Naive thymus-derived CD8-positive, alpha-beta T cell (primary cell): ENCODE measurements at places on chromosomes 3 and 15. TPM values are rescaled to one million over a fixed set of nuclear protein-coding genes. Genes with fewer than 3 reads are reported as not detected.
A peak's percentile ranks its signal among the peaks of the same experiment; 100 is the strongest.

GRCh38 chr3:136270179-136270578 is 20.0 kb downstream of the PCCB start:
- no peaks in the 10 kb centered on the region for H3K27me3 ChIP-seq
- peaks cover 20% of the 10 kb centered on the region for H3K4me1 ChIP-seq
- DNase-seq: no peak
- H3K4me3 ChIP-seq: no peak overlapping the region
- H3K27ac ChIP-seq: no peak overlapping the region

Gene DUT
- total RNA-seq: 119 TPM

DNA sequence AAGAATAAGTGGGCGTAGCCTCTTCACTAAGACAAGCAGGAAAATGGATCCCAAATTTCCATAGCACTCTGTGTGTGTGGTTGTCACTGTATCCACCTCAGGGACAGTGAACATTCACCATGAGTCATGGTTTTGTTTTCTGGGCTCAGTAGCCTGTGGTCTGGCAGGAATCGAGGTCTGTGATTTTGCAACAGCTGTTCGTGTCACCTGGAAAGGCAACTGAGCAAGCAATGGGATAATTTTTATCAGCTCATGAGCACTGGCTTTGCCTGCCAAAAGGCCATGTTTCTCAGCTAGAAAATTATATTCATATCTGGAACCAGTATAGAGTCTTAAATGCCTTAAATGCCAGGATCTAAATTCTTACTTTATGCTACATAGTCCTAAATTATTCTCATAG is 60.9 kb downstream of the STRIT1 start:
- no peaks in the 10 kb centered on the region for H3K27me3 ChIP-seq
- no peaks in the 10 kb centered on the region for H3K4me1 ChIP-seq
- DNase-seq: no peak

Gene CPN2
- total RNA-seq: not detected

Gene EBLN2
- 8.7 TPM for total RNA-seq

GRCh38 chr3:188914552-188914951 is 257.2 kb upstream of the TPRG1 start:
- H3K36me3 ChIP-seq: no peaks in the 10 kb centered on the region
- H3K4me3 ChIP-seq: no peak overlapping the region
- DNase-seq: no peak
- no peaks in the 10 kb centered on the region for H3K27me3 ChIP-seq

GRCh38 chr3:24639481-24640329 is 145.1 kb upstream of the THRB start:
- no peak overlapping the region for H3K27ac ChIP-seq
- H3K27me3 ChIP-seq: no peaks in the 10 kb centered on the region
- DNase-seq: no peak
- H3K4me1 ChIP-seq: no peaks in the 10 kb centered on the region
- H3K36me3 ChIP-seq: no peaks in the 10 kb centered on the region
- H3K4me3 ChIP-seq: no peak overlapping the region

DNA sequence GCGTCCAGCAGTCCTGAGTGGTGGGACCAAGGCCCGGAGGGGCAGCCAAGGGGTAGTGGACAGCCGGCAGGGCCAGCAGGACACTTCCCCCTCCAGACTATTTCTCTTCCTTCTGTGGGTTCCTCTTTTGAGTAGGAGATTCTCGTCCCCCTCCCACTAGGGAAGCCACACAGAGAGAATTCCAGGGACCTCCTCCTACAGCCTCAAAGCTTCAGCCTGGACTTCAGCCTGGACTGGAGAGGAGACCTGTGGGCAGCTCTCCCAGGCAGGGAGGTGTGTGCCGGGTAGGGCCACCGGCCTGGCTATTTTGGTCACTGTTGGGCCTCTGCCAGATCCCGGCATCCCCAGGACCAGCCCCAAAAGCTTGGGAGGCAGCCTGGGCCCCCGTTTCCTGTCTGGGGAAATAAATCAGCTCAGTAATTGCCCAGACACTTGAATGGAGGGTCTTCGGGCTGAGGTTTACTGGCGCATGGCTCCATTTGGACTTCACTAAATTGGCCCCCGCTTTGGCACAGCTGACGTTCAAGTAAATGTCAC is 1.3 kb downstream of the SLC6A6 start:
- peaks cover 10% of the 10 kb centered on the region for H3K36me3 ChIP-seq
- peak overlapping the region; percentile 92 for H3K27ac ChIP-seq
- peak overlapping the region; percentile 89 for H3K4me3 ChIP-seq
- no peak for DNase-seq
- H3K4me1 ChIP-seq: peaks cover 24% of the 10 kb centered on the region
- H3K27me3 ChIP-seq: no peaks in the 10 kb centered on the region

Gene GOLGA8O
- total RNA-seq: 3.3 TPM
